ENCODE measurements at places on chromosomes 11 and 22.

GRCh38 chr22:17695986-17696385 lies 57.4 kb downstream of the BCL2L13 start:
- no peak for DNase-seq

GRCh38 chr11:1478011-1478410 lies 8.6 kb downstream of the MOB2 start:
- no peak for DNase-seq

- DNase-seq: no peak
Measured at GRCh38 chr22:49366437-49366836, 461.2 kb downstream of the BRD1 start.

- DNase-seq: no peak
Measured at GRCh38 chr11:2789791-2790567, 90.2 kb upstream of the KCNQ1OT1 start.

DNA sequence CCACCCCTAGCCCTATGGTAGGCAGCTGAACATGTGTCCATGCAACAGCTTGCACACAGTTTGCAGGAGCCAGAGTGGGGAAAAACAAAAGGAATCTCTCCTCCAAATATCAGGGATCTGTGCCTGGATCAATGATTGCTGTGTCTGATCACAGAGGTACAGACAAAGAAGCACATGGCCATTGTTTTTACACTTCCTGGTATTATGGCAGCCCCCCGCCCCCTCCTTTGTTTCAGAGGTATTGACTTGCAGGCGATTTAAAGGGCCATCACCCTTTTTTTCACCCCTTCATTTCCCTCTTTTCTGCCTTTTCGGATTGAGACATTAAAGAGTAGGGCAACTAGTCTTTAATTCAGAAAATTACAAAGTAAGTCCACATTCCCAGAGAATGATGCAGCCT lies 453.0 kb upstream of the LUZP2 start:
- no peak for DNase-seq

DNA sequence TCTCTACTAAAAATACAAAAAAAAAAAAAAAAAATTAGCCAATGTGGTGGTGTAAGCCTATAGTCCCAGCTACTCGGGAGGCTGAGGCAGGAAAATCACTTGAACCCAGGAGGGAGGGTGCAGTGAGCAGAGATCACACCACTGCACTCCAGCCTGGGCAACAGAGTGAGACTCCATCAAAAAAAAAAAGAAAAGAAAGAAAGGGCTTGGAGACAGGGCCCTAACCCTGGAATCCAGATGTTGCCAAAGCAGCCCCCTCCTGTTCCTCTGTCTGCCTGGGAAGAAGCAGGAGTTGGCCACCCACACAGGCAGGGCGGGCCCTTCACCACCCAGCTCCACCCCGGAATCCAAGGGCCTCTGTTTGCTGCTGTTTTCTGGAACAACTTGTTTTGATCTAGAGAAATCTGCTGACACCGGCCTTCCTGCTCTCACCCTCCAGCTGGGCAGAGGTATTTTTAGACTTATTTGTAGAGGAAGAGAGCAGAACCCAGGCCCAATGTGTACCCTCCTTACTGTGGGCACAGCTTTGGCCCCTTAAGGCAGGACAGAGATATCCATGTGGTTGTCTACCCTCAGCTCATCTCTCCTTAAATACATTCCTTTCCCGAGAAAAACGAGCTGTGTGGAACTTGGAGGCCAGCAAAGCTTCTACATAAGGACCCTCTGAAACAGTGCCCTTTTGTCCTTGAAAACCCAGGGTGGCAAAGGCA lies 2.7 kb upstream of the NEAT1 start:
- peak; percentile 75 for DNase-seq

GRCh38 chr11:133790995-133791394 lies 54.3 kb downstream of the SPATA19 start:
- no peak for DNase-seq

- DNase-seq: no peak
Measured at GRCh38 chr11:28860893-28861292, 752.7 kb downstream of the METTL15 start.

DNA sequence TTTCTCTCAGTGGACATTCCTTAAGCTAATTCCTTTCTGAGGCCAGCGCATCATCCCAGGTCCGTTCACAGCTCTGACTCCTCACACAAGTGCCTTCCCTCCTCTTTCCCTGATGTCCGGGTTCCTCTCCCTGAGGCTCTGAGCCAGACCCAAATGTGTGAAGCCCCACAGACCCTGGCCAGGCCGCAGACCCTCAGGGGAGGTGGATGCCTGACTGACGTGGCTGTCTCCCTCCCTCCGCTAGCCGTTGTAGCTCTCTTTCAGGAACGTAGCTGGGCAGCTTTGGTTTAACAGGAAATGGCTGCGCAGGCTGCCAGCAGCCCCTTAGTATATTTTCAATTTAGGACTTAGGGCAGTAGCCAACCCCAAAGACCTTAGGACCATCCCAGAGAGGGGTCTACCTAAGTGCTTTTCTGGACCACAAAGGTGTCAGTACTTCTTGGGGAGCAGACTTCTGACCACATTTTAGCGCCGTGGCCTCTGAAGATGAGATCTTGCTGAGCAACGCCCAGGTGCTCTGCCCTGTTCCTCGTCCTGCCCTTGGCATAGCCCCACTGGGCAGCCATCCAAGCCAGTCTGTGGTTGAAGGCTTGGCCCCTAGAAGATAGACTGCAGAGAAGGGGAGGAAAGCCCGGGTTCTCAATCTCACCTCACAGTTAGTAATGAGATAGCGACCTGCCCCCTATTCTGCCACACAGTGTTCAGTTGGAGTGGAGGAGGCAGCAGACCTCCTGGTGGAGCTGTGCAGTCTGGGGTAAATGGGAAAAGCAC lies 27.0 kb downstream of the MYBPC3 start:
- no peak for DNase-seq

DNA sequence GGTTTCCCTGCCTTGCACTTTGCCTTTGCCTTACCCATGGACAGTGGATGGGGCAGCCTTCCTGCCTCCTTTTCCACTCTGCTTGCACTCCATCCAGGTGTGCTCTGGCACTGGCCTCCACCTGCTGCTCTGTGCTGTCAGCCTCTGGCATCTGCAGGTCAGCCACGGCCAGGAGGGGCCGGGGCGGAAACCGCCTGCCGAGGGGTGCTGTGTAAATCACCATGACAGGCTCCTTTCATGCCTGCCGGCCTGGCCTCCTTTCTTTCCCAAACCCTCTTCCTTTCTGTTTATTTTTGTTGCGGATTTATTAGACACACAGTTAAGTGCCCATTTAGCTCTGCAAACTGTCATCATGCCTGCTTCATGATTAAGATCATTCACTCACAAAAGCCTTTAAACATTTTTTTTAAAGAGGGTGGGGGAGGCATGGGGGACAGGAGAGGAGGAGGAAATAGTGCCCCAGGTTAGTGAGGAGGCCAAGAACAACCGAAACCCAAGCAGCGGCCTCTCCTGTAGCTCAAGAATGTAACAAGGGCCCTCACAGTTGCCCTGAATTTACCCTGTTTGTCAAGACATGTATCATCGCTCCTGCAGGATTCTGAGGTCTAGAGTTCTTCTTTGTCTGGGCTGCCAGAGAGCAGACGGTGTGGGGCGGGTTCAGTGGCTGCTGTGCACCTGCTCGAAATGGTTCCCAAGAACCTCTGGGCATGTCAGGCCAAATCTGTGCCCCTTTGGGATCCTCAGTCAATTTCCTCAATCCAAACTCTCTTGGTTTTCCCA lies 83.3 kb downstream of the BARX2 start:
- no peak for DNase-seq

DNA sequence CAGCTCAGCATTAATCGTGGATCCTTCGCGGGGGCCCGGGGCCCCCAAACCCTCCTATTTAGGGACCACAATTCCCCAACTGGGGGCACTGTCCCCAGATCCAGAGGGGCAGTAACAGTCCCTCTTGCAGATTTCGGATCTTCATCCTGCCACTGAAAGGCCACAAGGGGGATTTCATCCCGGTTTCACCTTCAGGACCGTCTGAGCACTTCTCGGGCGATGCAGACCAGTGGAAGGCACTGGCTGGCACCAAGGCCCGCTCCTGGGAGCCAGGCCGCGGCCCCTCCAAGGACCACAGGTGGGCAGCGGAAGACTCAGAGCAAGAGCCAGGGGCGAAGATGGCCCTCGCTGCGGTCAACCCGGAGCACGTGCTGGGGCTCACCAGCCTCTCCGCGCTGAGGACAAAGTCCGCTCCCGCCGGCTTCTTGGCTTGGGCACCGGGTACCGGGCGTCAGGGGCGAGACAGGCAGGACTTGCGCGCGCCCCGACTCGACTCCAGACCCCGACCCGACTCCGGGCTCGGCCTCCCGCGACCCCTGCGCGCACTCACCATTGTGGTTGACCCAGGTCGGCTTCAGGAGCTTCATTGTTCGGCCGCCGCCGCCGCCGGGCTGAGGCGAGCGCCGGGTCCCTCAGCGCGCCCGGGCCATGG lies 517 bp downstream of the HIRA start:
- peak; percentile 33 for DNase-seq

- DNase-seq: no peak
Measured at GRCh38 chr22:48627966-48628365, 1199.7 kb downstream of the BRD1 start.

DNA sequence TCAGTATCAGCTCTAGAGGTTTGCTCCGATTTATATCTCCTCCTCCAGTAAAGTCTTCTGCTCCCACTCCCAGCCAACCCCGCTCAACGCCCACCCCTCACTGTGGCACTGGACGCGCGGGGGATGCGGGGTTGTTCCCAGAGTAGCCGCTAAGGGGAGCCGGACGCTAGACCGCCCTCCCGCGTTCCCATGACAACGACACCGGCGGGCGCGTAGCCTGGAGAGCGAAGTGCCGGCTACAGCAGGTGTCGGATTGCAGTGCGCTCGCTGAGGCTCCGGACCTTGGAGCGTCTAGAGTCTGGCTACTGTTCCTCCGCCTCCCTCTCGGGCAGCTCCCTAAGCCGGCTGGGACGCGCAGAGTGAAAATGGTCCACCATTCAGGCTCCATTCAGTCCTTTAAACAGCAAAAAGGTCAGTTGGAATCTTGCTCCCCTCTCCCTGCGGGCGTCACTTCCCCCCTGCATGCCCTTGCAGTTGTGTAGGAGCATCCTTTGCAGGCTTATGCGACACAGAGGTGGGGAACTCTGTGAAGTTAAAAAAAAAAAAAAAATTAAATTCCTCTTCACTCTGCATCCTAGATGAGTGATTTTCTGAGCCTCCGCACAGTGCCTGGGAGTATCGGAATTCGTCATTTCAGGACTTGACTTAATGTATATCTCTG lies at the start of gene ANO3:
Gene ANO3, plus strand, starts transcription at position 220 of the 661 bp plus-strand sequence. Its CDS starts 146 bp downstream, at position 366.
- DNase-seq: peak; percentile 73

DNA sequence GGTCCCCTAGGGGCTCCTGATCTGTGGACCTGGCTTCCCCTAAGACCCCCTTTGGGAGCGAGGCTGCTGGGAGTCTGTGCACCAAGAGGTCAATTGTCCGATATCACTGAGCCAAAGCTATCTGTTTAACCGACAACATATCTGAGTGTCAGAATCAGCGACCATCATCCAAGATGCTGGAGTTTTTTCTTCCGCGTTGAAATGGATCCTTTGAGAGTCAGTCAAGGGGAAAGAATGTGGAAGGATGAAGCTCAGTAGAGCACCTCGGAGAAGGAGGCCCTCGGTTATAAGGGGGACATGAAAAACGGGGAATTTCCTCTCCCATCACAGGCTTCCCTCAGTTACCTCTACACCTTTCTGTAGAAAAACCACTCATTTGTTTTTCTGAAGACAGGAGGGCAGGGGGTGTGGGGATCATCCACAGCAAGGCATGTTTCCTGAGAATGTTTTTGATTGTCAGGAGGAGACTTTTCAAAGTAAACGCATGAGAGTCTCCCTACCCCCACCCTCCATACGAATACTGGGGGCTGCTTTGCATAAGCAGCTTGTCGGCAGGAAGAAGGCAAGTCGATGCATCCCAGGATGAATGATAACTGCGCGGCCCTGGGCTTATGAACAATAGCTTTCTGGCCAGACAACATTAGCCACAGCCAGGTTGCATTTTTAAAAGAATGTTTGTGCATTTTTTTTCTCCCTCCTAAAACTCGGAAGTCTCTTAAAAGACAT lies 37.7 kb upstream of the CCND1 start:
- no peak for DNase-seq

DNA sequence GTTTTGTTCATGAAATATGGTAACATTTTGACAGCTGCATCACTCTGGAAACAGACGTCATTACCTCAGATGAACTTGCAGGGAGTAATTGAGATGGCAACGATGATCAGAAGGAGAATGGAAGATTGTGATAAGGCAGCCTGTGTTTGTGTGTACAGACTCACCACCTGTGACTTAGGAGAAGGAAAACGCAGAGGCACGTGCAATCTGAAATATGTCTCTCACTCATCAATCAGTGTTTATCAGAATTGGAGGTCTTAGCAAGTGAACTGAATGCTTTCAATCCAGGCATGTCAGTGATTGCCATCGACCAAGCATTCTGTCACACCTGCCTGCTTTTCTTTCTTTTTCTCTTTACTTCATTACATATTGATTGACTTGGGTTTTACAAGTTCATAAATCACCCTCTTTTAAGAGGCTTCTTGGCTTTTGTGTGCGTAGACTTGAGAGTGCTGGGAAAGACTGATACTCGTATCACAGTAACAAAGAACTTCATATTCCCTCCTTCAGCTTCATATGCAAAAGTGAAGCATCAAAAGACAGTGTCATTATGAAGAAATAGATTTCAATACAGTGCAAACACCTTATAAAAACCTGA lies 24.6 kb downstream of the FAT3 start:
- no peak for DNase-seq

DNA sequence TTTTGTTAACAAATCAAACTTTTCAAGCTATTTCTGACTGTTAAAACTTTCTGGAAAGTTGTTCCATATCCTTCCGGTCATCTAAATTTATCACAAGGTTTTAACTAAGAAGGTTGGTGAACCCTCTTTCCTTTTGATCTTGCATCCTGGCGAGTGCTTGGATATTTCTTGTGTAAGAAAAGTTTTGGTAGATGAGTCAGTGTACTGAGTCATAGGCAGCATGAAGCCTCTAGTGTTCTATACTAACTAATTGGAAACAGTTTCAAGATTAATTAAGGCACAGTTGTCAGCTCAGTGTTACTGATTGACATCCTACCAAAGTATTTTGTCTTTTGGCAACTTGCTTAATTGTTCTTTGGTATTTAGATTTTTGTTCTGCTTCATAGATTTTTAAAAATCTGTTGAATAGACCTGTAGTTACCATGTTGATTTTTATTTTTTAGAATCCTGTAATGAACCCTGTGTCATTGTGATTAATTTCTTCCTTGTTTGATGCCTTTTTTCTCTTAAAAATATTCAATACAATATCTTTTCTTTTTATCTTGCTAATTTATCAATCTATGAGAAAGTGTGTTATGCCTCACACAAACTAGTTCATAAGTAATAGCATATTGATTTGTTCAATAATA lies 38.0 kb downstream of the METTL15 start:
- no peak for DNase-seq
